Upper lobe of left lung (tissue), 6 donors: ENCODE measurements at places on chromosomes 13 and 19. TPM values are rescaled to one million over a fixed set of nuclear protein-coding genes. Genes with fewer than 3 reads are reported as not detected.

Gene SIGLEC11
- total RNA-seq, result 2.4 TPM

Gene PRMT1
- 117 TPM for total RNA-seq

Gene CYP4F3
- total RNA-seq, result 1.2 TPM

Gene BRME1
- total RNA-seq, result 4.4 TPM

Gene CYP4F2
- total RNA-seq, result not detected

Gene XPO4
- 16.0 TPM for total RNA-seq

Gene NHLRC3
- 35.6 TPM for total RNA-seq

Gene CKM
- not detected for total RNA-seq

Gene KCNRG
- total RNA-seq, result 0.89 TPM

Gene CGB8
- total RNA-seq, result not detected

Gene TSKS
- total RNA-seq, result 0.91 TPM

Gene IL11
- 0.34 TPM for total RNA-seq

Gene CEACAM16
- total RNA-seq, result not detected

Gene CYP4F8
- not detected for total RNA-seq

Gene ZNF615
- 10.5 TPM for total RNA-seq

Gene ATP8A2
- total RNA-seq, result 0.69 TPM
